ENCODE measurements at places on chromosomes 3 and 15.

DNA sequence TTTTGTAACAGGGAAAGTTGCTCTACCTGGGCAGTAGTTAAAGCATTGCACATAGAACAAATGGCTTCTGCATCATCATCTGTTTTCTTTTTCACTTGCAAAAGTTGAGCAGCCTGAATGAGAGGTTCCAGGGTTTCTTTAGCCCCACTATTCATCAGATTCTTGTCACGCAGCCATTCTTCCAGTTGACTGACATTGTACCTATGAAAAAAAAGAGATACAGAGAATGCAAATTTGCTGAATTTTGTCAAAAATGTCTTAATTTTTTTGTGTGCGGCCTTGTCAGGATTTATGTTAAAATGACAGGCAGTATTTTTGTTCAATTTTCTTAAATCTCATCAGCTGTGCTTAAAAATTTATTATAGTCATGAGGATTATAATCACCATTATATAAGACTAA is 21.4 kb upstream of the MYO5C start:
- DNase-seq, result no peak

- no peak for DNase-seq
These were observed 18.4 kb downstream of the EMC4 start for GRCh38 chr15:34243226-34243625.

- DNase-seq, result no peak
These were observed 316.3 kb upstream of the STAC start for GRCh38 chr3:36063992-36064391.

GRCh38 chr3:179880868-179881267 is 155.9 kb downstream of the PEX5L start:
- no peak for DNase-seq

DNA sequence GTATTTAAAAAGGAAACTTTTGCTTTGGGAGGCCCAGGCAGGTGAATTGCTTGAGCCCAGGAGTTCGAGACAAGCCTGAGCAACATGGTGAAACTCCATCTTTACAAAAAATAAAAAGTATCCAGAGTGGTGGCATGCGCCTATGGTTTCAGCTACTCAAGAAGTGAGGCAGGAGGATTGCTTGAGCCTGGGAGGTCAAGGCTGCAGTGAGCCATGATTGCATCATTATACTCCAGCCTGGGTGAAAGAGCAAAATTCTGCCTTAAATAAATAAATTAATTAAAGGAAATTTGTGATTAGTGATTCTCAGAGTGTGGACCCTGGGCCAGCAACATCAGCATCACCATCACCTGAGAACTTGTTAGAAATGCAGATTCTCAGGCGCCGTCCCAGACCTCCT is 9.9 kb upstream of the COMMD4 start:
- no peak for DNase-seq

Data from right cardiac atrium (tissue), 5 donors.